ENCODE measurements at places on chromosomes 3 and 15.

DNA sequence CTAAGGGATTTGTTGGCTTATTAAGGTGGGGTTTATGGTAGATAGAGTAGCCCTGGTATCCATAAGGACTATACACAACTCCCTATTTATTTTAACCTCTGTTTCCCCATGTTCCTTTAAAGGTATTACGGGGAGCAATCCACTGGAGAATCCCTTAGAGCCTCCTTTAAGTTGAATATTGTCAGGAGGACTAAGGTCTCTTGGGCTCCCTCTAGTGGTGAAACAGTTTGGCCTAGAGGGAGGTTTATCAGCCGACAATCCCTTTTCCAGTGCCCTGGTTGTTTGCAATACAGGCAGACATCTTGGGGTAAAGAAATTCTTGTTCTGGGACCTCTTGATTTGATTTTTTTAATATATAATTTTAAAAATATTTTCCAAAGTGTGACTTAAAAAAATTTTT, 12.9 kb downstream of the OPA1 start:
- H3K27me3 ChIP-seq, result no peaks in the 10 kb centered on the region
- peak; percentile 64 for DNase-seq
- H3K4me1 ChIP-seq, result no peaks in the 10 kb centered on the region
- H3K27ac ChIP-seq, result no peak overlapping the region

GRCh38 chr3:193630005-193630404, 37.0 kb downstream of the OPA1 start:
- no peak for DNase-seq
- H3K36me3 ChIP-seq, result peaks cover 37% of the 10 kb centered on the region
- H3K27ac ChIP-seq, result no peak overlapping the region
- no peaks in the 10 kb centered on the region for H3K4me1 ChIP-seq
- H3K4me3 ChIP-seq, result no peak overlapping the region

DNA sequence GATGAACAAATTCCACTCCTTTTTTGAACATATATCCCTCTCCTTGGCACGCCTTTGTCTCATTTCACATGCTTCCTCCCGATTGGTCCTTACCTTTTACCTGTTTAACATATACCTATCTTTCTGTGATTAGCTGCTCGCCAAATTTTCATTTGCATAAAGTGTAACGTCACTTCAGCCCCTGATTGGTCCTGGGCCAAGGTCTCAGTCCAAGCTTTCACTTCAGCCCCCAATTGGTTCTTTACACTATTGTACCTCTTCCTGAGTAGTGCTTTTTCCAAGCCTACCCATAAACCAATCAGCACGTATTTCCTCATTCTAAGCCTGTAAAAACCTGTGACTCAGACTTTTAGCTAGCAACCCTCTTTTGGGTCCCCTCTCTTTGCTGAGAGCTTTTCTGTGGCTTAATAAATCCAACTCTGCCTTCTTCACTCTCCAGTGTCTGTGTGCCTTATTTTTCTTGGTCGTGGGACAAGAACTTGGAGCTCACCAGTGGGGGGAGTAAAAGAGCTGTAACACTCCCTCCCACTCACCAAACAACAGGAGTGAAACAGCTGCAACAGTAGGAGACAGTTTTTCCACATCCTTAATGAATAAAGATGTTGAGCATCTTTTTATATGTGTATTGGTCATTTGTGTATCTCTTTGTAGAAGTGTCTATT, 584 bp upstream of the XCR1 start:
- peaks cover 6% of the 10 kb centered on the region for H3K36me3 ChIP-seq
- H3K27ac ChIP-seq, result no peak overlapping the region
- H3K27me3 ChIP-seq, result no peaks in the 10 kb centered on the region
- no peaks in the 10 kb centered on the region for H3K4me1 ChIP-seq
- no peak overlapping the region for H3K4me3 ChIP-seq

- H3K27ac ChIP-seq, result no peak overlapping the region
- H3K4me3 ChIP-seq, result no peak overlapping the region
- H3K27me3 ChIP-seq, result no peaks in the 10 kb centered on the region
- peaks cover 5% of the 10 kb centered on the region for H3K36me3 ChIP-seq
- DNase-seq, result no peak
- H3K4me1 ChIP-seq, result peaks cover 18% of the 10 kb centered on the region
These were observed 79.3 kb upstream of the SKOR1 start for GRCh38 chr15:67746022-67746421.

GRCh38 chr3:177481329-177481728, 284.0 kb upstream of the TBL1XR1 start:
- H3K27me3 ChIP-seq, result no peaks in the 10 kb centered on the region
- H3K36me3 ChIP-seq, result no peaks in the 10 kb centered on the region
- no peak overlapping the region for H3K4me3 ChIP-seq
- H3K27ac ChIP-seq, result no peak overlapping the region
- DNase-seq, result no peak

DNA sequence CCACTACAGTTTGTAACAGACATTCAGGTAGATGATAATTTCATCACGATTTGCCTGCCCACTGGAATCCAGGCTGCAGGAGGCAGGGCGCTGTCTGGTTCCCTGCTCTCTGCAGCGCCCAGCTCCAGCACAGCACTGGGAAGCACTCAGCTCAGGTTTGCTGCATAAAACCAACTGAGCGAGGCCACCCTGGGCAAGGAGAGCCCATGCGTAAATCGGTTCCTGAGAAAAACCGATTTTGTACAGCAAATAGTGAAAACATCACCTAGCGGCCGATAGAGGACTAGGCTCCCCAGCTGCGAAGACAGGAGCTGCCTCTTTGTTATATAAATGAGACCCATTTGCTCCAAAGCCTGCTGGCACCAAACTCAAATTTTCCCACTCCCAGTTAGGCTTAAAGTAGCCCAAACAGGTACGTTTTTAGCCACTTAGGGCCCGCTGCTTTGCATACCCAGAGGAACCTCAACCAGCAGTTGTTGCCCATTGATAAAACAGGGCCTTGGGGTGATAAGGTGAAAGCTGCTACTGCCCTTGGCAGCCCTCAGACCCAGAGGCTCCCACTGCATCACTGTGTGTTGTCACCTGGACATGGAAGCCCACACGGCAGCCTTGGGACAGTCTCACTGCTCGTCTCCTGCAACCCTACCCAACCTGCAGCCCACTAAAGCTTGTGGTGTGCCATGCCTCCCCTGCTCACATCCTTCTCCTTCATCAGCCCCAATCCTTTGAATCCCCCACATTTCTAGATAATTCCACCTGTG, 47.5 kb downstream of the ALDH1L1 start:
- no peaks in the 10 kb centered on the region for H3K36me3 ChIP-seq
- H3K27me3 ChIP-seq, result peaks cover 3% of the 10 kb centered on the region

GRCh38 chr3:38141952-38142273, 3.5 kb downstream of the MYD88 start:
- peaks cover 25% of the 10 kb centered on the region for H3K36me3 ChIP-seq
- DNase-seq, result no peak
- peaks cover 26% of the 10 kb centered on the region for H3K4me1 ChIP-seq
- H3K4me3 ChIP-seq, result no peak overlapping the region

GRCh38 chr3:127027061-127027735, 44.3 kb downstream of the PLXNA1 start:
- no peak for DNase-seq
- no peak overlapping the region for H3K27ac ChIP-seq
- H3K36me3 ChIP-seq, result peaks cover 77% of the 10 kb centered on the region
- H3K4me1 ChIP-seq, result no peaks in the 10 kb centered on the region
- no peak overlapping the region for H3K4me3 ChIP-seq

DNA sequence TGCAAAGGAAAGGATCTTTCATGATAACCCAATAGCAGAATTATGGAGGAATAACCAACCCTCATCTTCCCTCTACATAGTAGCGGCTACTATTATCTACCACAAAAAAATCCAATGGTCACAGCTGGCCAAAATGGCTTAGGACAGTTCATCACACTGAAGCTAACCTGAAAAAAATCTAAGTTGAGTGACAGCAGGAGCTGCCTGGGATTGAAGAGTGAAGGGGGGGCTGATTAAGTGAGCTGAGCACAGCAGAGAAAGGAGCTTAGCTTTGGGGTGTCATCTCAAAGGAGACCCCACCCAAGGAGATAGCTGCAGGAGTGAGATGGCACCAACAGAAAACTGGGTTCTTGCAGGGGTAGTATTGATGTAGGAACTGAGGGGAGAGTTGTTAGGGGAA, 33.6 kb downstream of the CCNL1 start:
- no peak overlapping the region for H3K4me3 ChIP-seq
- no peak overlapping the region for H3K27ac ChIP-seq
- H3K27me3 ChIP-seq, result no peaks in the 10 kb centered on the region

- DNase-seq, result no peak
- H3K36me3 ChIP-seq, result no peaks in the 10 kb centered on the region
These were observed 64.3 kb downstream of the OXSM start for GRCh38 chr3:25854214-25854613.

GRCh38 chr3:194364314-194364651, 5.3 kb downstream of the LRRC15 start:
- no peaks in the 10 kb centered on the region for H3K36me3 ChIP-seq
- H3K4me3 ChIP-seq, result no peak overlapping the region
- H3K27me3 ChIP-seq, result peaks cover 5% of the 10 kb centered on the region
- H3K4me1 ChIP-seq, result no peaks in the 10 kb centered on the region
- no peak overlapping the region for H3K27ac ChIP-seq

GRCh38 chr3:159947220-159947619, 41.4 kb upstream of the IL12A start:
- no peaks in the 10 kb centered on the region for H3K27me3 ChIP-seq
- H3K4me1 ChIP-seq, result no peaks in the 10 kb centered on the region
- no peak overlapping the region for H3K27ac ChIP-seq
- no peak for DNase-seq

DNA sequence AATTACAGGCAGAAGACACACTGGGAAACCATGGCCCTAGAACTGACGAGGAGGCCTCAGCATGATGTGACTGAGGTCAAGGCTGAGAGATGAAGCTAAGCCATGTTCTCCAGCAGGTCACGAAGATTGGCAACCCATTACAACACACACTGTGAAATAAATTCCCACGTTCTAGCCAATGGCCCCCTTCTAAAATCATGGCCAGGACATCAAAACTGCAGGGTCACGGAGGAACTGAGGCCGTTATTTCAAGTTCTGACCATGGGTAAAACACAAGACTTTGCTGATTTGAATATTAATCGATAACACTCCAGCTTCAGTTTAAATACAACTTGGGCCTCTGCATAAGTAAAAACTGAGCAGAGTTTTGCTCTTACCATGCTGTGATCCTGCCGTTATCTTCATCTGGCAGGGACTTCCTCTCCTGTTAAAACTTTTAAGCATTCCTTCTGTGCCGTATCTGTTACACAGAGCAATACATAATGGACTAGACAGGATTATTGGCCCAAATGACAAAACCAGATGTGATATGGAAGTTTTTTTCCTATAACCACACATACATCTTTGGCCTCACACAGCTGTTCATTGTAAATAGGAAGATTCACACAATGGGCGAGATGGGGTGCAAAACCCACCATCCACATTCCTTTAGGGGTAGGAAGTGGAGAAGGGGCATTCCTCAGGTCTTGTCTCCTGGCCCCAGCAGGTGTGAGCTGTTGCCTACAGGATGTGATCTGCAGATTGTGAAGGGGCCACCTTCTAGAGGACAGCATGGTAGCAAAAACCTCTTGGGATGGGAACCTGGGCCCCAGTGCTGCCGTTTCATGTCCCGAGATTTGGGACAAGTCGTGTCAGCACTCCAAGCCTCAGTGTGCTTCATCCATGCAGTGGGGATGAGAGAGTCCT, 207.4 kb downstream of the OPA1 start:
- no peaks in the 10 kb centered on the region for H3K4me1 ChIP-seq
- no peak overlapping the region for H3K4me3 ChIP-seq
- H3K27ac ChIP-seq, result no peak overlapping the region
- no peak for DNase-seq
- peaks cover 14% of the 10 kb centered on the region for H3K27me3 ChIP-seq
- no peaks in the 10 kb centered on the region for H3K36me3 ChIP-seq

GRCh38 chr15:67456677-67457529, 64.0 kb upstream of the C15orf61 start:
- DNase-seq, result peak; percentile 74
- H3K27me3 ChIP-seq, result no peaks in the 10 kb centered on the region
- H3K4me3 ChIP-seq, result no peak overlapping the region

GRCh38 chr3:31575448-31575847, 42.7 kb downstream of the STT3B start:
- peaks cover 51% of the 10 kb centered on the region for H3K36me3 ChIP-seq
- peaks cover 25% of the 10 kb centered on the region for H3K4me1 ChIP-seq

GRCh38 chr15:26891448-26892181, 24.8 kb downstream of the GABRA5 start:
- DNase-seq, result peak; percentile 47
- H3K36me3 ChIP-seq, result no peaks in the 10 kb centered on the region
- H3K27me3 ChIP-seq, result no peaks in the 10 kb centered on the region
- no peak overlapping the region for H3K4me3 ChIP-seq
- H3K27ac ChIP-seq, result no peak overlapping the region
- no peaks in the 10 kb centered on the region for H3K4me1 ChIP-seq

Data from DND-41 (cell line).